Stimulated activated naive CD8-positive, alpha-beta T cell treated with anti-CD3 and anti-CD28 coated beads, Interleukin-15, amount 100 ng/mL, for 72 hours (primary cell): ENCODE measurements at places on chromosomes 1 and 21.
A peak's percentile ranks its signal among the peaks of the same experiment; 100 is the strongest.

GRCh38 chr1:22888320-22889075, 84.2 kb downstream of the LACTBL1 start:
- DNase-seq: no peak

- DNase-seq: no peak
Observed at GRCh38 chr1:15220825-15221431, 26.1 kb upstream of the FHAD1 start.

GRCh38 chr1:86207323-86207722, 50.8 kb upstream of the COL24A1 start:
- no peak for DNase-seq

DNA sequence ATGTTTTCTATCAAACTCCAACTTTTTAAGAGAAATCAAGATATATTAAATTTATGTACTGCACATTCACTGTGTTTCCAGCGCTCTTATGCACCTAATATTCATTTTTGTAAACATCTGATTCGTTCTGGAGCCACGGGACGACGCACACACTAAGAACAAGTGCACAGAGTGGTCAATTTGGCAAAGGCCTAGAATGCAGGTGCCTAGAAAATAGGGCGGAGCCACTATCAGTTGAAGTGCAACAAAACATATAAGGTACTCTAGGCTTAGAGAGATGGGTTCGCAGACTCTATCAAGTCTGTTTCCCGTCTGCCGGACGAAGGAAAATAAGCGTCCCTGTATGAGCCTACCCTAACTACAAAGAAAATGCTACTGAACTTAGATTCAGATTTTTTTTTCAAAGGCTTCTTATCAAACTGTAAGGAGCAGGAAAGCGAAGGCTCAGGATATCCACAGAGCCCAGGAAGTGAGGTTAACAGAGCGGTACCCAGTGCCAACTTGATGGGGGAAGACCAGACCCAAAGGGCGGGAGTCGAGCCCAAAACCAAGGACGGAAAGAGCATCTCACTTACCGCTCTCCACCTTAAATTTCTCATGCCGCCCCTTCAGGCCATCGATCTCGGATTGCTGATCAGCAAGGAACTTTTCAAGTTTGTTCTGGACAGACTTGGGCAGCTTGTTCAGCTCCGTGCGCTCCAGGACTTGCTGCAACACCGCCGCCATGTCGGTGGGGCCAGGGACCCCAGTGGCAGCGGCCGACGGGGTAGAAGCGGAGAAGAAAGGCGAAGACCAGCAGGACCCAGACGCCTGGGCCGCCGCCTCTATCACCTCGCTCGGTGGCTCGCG, 526 bp downstream of the TPR start:
- DNase-seq: peak; percentile 49

GRCh38 chr1:46603858-46604549, at the start of gene MKNK1:
Gene MKNK1 (minus strand): TSS chr1:46604268. CDS start chr1:46583327, 20,941 bp downstream.
- peak; percentile 96 for DNase-seq

- no peak for DNase-seq
Observed at GRCh38 chr1:44436401-44437106, 31.5 kb downstream of the RNF220 start.

GRCh38 chr1:78009836-78010235, 5.1 kb downstream of the DNAJB4 start:
- DNase-seq: no peak

DNA sequence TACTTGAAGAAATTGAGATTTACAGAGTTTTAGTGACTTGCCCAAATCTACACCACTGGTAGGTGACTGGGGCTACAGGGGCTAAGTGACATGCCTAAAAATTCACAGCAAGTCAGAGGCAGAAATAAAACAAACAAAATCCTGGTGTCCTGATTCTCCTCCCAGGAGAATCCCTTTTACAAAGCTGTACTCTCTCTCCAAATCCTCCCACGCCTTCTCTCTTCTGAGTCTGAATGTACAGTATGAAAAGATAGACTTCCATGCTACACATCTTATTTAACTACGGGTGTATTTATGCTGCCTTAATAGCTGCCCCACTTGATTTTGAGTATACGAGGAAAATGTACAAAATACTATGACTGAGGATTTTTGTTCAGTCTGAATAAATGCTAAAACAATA, 65.4 kb downstream of the SGIP1 start:
- no peak for DNase-seq

- no peak for DNase-seq
Observed at GRCh38 chr1:110153407-110153950, 3.2 kb downstream of the SLC6A17 start.

DNA sequence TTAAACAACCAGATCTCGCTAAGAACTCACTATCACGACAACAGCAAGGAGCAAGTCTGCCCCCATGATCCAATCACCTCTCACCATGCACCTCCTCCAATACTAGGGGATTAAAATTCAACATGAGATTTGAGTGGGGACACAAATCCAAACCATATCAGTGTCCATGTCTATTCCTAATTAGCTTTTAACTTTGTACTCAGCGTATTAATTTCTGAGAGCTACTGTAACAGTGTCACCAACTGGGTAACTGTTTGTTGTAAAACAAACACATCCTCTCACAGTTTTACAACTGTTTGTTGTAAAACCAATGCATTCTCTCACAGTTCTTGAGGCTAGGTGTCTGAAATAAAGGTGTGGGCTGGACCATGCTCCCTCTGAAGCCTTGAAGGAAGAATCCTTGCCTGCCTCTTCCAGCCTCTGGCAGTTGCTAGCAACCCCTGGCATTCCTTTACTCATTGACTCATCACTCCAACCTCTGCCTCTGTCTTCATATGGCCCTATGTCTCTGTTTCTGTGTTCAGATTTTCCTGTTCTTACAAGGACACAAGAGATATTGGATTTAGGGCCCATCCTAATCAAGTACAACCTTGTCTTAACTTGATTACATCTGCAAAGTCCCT, 121.2 kb downstream of the LTN1 start:
- no peak for DNase-seq

DNA sequence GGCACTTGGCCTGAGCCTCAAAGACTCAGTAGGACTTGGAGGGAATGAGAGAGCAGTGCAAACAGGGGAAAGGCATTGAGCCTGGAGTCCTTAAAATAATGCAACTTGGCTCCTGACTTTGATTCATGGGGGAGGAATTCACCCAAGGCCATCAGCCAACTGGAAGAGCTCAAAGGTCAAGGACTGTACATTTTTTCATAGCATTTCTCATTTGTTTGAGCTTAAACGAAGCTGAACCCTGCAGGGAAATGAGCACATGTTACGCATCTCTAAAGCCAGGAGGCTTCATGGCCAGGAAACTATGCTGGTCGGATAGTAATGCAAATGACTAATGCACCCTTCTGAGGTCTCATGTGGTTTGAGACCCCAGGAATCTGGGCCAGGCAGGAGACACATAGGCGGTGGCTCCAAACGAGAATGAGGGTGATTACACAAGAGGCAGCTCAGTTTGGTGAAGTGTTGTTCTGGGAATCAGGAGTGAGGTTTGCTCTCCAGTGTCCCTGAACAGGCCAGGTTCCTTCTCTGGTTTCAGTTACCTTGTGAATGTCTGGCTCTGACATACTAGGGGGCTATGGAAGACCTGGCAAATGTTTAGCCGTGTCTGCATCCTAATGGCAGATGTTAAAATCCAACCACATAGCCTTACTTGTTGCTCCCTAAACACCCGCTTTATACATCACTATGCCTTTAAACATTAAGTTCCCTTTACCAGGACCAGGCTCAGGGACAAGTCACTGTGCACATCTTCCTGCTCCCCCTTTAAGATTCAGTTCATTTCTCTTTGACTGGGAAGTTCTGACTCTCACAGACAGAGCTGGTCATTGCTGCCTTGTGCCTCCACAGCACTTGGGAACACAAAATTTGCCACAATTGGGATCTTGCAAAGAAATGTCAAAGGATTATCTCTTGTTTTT, 503.9 kb upstream of the USP24 start:
- DNase-seq: no peak

GRCh38 chr1:12039164-12039525, 19.8 kb downstream of the MIIP start:
- no peak for DNase-seq

- DNase-seq: peak; percentile 39
Observed at GRCh38 chr1:85464497-85465098, 361 bp downstream of the DDAH1 start.

GRCh38 chr1:75796376-75797272, at the start of gene MSH4:
Gene MSH4 (plus strand): TSS chr1:75796882. CDS start chr1:75796986, 104 bp downstream.
- DNase-seq: no peak

DNA sequence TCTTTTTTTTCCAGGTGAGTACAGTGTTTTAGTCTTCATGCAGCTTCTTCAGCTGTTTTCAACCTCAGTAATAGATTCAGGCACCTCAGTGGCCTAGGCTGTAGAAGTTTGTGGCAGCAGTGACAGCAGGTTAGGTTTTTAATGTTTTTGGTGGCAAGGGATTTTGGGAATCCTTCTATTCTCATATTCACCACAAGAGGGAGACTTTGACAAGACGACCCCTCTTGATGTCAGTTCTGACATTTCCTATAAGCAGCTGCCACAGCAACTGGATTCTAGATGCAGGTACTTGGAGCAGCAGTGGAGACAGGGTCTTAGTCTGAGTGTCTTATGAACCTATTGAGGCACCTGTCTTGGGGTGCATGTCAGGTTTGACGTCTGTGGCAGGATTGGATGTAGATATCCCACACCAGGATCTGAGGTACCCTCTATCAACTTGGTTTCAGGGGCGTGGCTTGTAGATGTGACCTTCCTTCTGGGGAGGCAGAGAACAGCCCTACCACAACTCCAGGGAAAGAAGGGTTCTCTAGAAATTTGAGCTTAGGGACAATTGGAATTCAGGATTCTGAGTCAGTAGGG, 1104.2 kb upstream of the TMPRSS15 start:
- DNase-seq: no peak

DNA sequence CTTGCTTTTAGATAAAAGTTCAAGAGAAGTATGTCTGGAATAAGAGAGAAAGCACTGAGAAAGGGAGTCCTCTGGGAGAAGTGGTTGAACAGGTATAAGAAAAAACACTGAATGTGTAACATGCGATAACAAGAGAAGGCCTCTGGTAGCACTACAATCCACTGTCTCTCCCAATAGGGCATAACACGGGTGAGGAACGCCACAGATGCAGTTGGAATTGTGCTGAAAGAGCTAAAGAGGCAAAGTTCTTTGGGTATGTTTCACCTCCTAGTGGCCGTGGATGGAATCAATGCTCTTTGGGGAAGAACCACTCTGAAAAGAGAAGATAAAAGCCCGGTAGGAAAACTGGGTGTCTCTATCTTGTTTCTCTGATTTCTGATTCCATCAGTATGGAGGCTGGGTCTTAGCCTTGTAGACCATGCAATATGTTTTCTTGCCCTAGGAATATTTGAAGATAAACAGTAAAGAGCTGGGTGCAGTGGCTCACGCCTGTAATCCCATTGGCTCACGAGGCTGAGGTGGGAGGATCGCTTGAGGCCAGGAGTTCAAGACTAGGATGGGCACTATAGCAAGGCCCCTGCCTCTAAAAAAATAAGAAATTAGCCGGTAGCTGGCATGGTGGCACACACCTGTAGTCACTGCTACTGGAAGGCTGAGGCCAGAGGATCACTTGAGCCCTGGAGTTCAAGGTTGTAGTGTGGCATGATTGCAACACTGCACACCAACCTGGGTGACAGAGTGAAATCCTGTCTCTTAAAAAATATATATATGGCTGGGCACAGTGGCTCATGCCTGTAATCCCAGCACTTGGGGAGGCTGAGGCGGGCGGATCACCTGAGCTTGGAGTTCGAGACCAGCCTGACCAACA, 40.4 kb downstream of the DAP3 start:
- DNase-seq: no peak

DNA sequence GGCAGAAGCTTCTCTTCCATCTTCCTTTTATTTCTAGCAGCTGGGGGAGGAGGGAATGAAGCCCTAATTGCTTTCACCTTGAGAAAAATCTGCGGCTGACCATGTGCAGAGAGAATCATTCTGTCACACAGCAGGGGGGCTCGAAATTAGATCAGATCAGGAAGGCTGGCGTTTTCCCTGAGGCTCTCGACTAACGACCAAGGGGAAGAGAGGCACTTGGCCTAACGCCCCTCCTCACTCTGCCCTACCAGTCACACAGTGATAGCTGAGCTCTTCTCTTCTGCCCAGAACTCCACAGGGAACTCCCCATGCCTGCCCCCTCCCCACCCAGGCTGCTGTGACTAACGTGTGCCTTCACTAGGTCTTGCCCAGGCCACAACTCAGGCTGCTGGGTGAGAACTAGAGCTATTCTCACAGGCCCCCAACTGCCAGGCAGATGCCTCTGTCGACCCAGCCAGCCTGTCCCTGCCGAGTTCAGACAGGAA, 26.5 kb upstream of the KHDRBS1 start:
- DNase-seq: no peak

GRCh38 chr1:237795558-237795957, 95.2 kb downstream of the ZP4 start:
- DNase-seq: no peak

DNA sequence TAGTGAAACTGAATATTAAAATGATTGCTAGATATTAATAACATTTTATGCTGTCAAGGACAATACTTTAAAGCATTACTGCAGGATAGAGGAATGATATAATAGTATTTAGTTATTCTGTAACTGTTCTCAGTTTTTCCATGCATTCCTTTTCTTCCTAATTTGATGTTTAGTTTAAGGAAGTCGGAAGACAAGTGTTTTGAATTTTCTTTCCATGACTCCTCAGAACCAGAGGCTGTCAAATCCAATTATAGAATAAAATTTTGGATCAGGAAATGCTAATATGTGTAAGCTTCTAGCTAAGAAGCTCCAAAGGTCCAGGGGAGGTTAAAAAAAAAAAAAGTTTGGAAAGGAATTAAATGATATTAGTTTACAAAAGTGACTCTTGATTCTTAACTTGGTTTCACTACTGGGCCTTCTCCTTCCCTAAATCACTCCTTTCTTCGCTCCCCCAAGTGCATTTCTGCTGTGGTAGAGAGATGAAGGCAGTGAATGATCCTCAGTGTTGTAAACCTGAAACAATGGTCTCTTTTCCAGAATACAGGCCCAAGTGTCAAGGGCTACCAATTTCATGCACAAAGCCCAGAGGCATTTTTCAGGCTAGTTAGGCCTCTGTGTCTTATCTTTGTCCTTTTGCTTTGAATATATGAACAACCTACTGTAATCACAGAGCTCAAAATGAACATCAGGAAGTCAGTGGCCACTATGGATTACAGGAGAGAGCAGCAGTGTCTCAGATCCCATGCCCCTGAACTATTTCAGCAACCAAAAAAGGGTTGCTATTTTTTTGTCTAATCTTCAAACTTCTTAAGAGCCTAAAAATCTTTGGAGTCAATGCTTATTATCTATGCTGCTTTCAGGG, 6.2 kb downstream of the ADSS2 start:
- DNase-seq: no peak

DNA sequence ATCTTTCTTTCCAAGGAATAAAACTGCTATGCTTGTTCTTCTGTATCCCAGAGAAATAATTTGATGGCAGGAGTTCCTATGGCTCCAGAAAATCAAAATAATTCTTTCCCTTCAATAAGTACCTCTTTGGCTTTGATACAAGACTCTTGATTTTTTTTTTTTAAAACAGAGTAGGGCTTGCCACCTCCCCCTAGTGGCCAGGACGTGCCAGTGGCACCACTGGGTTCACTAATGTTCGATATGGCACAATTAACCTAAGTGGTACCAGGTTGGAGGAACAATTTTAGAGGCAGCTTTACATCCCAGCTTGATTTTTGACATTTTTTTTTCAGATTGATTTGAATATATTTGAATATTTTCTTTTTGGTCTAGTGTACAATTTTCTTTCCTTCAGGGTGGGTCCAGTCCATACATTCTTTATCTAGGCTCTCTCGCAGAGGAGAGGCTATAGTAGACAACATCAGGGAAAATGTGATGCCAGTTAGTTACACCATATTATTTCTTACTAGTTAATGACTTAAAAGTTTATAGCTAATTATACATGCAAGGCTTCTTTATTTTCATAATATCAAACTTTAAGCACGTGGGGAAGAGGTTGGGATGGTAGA, 330.9 kb downstream of the S1PR1 start:
- DNase-seq: peak; percentile 46
